ENCODE measurements at places on chromosomes 4 and X. TPM values are rescaled to one million over a fixed set of nuclear protein-coding genes. Genes with fewer than 3 reads are reported as not detected.

GRCh38 chr4:182404376-182404775 is 161.2 kb downstream of the TENM3 start:
- DNase-seq, result no peak

RAI2 gene
- 18.2 TPM for polyA plus RNA-seq

FABP2 gene
- not detected for polyA plus RNA-seq

SPATA4 gene
- 0.55 TPM for polyA plus RNA-seq

OCIAD2 gene
- 114 TPM for polyA plus RNA-seq

GUCY1A1 gene
- 157 TPM for polyA plus RNA-seq

DNA sequence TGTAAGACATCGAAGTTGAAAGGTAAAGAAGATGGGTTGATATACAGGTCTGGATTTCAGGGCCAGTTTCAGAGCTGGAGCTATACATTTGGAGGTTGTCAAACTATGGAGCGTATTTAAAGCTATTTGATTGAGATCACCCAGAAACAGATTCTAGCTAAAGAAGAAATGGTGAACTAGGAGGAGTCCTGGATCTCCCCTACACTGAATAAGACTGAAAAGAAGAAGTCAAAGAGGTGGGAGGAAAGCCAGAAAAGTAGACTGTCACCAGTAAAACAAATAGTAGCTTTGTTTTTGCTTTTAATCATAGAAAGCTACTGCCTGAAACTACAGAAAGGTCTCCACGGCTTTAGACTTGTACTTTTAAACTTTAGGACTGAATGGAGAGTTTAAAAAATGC is 5.0 kb upstream of the NDP start:
- DNase-seq, result no peak

GRCh38 chr4:119300101-119300978 is 21.6 kb downstream of the FABP2 start:
- DNase-seq, result peak; percentile 94

- no peak for DNase-seq
These were observed 256.9 kb downstream of the ANKRD50 start for GRCh38 chr4:124455671-124456070.

DNA sequence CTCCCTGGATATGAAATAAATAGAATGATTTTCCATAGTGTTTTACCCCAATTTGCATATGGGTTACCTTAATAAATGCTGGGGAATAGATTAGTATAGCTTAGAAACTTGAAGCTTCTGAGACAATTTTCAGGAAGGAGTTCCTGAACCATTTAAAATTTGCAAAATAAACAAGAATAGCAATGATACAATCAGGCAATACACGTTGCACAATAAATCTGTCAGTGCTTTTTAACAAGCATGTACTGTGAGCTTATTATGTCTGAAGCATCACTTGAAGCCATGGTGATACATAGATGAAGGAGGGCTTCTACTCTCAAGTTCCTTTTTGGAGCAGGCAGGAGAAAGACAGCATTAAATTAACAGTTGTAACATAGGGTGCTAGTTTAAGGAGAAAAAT is 84.2 kb upstream of the WDFY3 start:
- no peak for DNase-seq

- DNase-seq, result no peak
These were observed 1624.8 kb upstream of the TENM3 start for GRCh38 chr4:180618396-180618795.

GRCh38 chrX:10098270-10098713 is 58.5 kb upstream of the CLCN4 start:
- DNase-seq, result no peak

GRCh38 chr4:74230902-74231499 is 73.1 kb downstream of the MTHFD2L start:
- no peak for DNase-seq

DNA sequence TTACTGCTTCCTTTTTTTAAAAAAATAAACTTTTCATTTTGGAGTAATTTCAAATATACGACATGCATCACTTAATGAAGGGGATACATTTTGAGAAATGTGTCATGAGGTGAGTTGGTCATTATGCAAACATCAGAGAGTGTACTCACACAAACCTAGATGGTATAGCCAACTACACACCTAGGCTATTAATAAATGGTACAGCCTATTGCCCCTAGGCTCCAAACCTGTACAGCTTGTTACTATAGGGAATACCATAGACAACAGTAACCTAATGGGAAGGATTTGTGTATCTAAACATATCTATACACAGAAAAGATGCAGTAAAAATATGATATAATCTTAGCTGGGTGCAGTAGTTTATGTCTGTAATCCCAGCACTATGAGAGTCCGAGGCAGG is 29.1 kb downstream of the SETD7 start:
- DNase-seq, result no peak

GRCh38 chrX:30570505-30570904 is 7.1 kb downstream of the TASL start:
- DNase-seq, result no peak

DNA sequence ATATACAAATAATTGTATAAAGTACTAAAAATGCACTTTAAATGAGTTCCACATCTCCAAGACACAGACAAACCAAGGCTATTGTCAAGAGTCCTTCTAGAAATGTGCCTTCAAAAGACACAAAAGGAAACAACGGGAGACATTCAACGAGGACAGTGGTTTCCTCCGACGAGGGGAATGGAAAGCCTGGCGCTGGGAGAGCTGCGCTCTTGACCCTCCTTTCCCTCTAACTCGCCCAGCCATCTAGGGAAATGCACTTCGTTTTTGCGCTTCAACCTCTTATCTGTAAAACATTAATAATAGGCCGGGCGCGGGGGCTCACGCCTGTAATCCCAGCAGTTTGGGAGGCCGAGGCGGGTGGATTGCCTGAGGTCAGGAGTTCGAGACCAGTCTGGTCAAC is 37.0 kb downstream of the ZFP42 start:
- no peak for DNase-seq

GRCh38 chr4:41285864-41286235 is 29.1 kb downstream of the UCHL1 start:
- no peak for DNase-seq

- no peak for DNase-seq
These were observed 362.4 kb downstream of the MID1IP1 start for GRCh38 chrX:39163581-39164126.

CWH43 gene
- 0.19 TPM for polyA plus RNA-seq

NDNF gene
- polyA plus RNA-seq, result 230 TPM

ARSJ gene
- polyA plus RNA-seq, result 5.5 TPM

- no peak for DNase-seq
These were observed 29.8 kb upstream of the RELL1 start for GRCh38 chr4:37715889-37716402.

- no peak for DNase-seq
These were observed 490.9 kb upstream of the INTU start for GRCh38 chr4:127141856-127142255.

CENPE gene
- 20.4 TPM for polyA plus RNA-seq

GRCh38 chrX:41670112-41670511 is 18.7 kb upstream of the GPR34 start:
- DNase-seq, result no peak

DNA sequence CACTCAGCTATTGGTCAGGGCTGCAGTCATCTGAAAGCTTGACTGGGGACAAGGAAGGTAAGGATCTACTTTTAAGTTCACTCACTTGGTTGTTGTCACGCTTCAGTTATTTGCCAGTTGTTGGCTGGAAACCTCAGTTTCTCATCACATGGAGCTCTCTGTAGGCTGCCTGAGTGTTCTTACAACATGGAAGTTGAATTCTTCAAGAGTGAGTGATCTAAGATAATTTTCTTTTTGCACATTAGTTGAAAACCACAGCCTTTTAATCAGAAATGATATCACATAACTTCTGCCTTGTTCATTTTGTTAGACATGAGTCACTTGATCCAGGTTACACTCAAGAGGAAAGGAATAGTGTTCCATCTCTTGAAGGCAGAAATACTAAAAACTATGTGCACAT is 552.7 kb downstream of the RAPGEF2 start:
- DNase-seq, result no peak

GPR143 gene
- 5.9 TPM for polyA plus RNA-seq

SH3BGRL gene
- 247 TPM for polyA plus RNA-seq

IDH3G gene
- polyA plus RNA-seq, result 75.0 TPM

SGMS2 gene
- 15.5 TPM for polyA plus RNA-seq

TDO2 gene
- 53.5 TPM for polyA plus RNA-seq

RTL3 gene
- not detected for polyA plus RNA-seq

CXCR3 gene
- polyA plus RNA-seq, result not detected

CTPS2 gene
- 45.3 TPM for polyA plus RNA-seq

DNA sequence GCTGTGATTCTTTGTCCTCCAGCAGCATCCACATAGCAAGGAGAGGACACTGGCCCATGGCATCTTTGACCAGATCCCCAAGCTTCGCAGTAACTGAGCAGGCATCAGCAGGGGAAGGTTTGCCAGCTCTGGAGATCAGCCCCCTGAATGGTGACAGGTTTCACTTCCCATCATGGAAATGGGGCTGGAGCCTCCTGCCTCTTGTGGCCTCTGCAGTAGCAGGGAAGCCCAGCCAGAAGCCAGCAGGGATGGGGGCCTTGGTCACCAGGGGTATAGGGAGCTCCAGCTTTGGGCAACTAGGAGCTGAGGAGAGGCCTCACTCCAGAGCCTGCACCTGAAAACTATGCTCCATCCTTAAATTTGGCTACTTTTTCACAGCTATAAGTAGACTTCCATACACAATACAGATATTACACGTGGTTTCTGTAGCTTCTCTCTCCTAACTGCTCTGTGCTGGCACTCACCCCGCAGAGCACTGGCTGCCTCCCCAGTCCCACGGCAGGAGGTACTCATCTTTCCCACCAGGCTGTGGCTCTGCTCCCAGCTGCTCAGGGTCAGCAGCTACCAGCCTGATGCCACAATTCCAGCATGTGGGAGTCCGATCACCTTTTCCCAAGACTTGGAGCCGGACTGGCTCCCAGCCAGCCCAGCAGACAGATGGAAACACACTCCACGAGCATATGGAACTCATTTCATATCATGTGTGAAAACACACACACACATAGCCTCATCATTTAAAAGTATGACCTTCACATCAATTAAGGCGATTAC is 2.8 kb downstream of the TMEM271 start:
- DNase-seq, result no peak

DNA sequence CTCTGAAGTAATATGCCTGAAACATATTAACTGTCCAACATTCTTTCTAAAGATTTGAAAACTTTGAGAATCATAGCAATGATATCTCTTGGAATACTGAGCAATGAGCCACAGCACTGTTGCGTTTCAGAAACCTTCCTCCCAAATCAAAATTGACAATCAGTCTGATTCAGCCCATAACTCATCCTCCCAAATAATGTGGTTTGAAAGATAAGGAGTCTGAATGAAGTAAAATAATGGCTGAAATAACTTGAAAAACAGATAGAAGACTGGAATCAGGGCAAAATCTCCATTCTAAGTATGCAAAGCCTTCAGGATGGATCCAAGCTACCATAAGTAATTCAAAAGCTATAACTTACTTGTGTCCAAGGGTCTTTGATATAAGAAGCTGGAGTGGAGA is 98.6 kb upstream of the PLS3 start:
- no peak for DNase-seq

- peak; percentile 94 for DNase-seq
These were observed 19.7 kb downstream of the MAEA start for GRCh38 chr4:1309261-1310010.

DNA sequence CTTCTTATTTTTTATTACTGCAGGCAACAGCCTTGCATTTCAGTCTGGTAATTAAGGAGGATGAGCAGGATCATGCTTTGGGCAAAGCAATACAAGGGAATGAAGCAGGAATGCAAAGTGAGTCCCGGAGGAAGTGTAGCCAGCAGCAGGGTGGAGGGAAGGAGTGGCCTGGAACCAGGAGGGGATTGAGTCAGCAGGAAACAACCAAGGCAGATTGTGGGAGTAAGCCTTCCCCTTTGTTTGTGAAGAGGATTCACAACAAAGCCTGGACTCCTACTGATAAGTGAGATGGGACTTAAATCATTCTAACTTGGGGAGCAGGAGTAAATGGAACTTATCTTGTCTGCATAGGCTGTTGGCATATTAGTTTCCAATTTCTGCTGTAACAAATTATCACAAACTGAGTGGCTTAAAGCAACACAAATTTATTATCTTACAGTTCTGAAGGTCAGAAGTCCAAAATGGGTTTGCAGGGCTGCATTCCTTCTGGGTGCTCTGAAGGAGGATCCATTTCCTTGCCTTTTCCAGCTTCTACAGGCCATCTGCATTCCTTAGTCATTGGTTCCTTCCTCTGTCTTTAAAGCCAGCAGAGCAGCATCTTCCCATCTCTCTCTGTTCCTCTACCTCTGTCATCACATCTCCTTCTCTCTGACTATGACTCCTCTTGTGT is 93.2 kb upstream of the AP1S2 start:
- no peak for DNase-seq

IL1RAPL2 gene
- polyA plus RNA-seq, result 0.40 TPM

GRCh38 chr4:149751174-149751573 is 64.5 kb downstream of the IQCM start:
- DNase-seq, result no peak

- DNase-seq, result no peak
These were observed 43.7 kb downstream of the FNIP2 start for GRCh38 chr4:158812543-158812942.

NIPAL1 gene
- polyA plus RNA-seq, result 3.0 TPM
